ENCODE measurements at places on chromosomes 1 and 21.

- H3K27me3 ChIP-seq = no peaks in the 10 kb centered on the region
- DNase-seq = no peak
- no peaks in the 10 kb centered on the region for H3K36me3 ChIP-seq
- H3K4me3 ChIP-seq = no peak overlapping the region
Observed at GRCh38 chr1:205746757-205747412, 3.1 kb downstream of the NUCKS1 start.

DNA sequence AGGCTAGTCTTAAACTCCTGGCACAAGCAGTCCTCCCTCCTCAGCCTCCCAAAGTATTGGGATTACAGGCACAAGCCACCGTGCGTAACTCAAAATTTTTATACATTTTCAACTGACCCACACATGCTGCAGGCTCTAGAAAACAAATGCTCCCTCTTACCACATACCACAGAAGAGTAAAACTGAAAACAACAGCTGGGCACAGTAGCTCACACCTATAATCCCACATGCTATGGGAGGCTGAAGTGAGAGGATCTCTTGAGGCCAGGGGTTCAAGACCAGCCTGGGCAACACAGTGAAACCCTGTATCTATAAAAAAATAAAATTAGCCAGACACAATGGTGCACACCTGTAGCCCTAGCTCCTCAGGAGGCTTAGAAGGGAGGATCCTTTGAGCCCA lies 56.7 kb downstream of the AKT3 start:
- no peak overlapping the region for H3K27ac ChIP-seq
- H3K4me1 ChIP-seq = peaks cover 8% of the 10 kb centered on the region
- H3K27me3 ChIP-seq = no peaks in the 10 kb centered on the region
- no peaks in the 10 kb centered on the region for H3K36me3 ChIP-seq
- H3K4me3 ChIP-seq = no peak overlapping the region

DNA sequence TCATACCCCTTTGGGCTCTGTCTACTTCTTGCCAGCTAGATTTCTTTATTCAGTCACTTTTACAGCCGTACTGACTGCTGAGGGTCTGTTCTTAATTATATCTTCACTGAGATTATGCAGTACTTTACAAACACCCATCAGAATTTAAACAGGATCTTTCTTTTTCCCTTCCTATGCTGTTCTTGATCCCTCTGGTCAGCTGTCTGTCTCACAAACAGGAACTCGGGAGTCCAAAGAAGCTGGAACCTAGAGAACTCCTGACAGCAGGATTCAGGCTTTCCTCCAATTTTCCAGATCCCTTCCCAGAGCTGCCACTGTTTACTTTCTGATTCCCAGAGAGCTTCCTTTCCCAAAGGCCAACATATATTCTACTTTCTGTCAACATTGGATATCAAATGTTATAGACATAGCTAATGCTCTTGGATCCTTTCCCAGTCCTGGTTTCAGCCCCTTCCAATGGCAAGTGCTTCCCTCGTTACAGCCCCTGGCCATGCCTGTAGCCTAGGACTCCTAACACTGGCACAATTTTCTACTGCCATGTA lies 59.5 kb downstream of the ATP2B4 start:
- no peak overlapping the region for H3K27ac ChIP-seq
- DNase-seq = no peak
- no peaks in the 10 kb centered on the region for H3K27me3 ChIP-seq
- no peak overlapping the region for H3K4me3 ChIP-seq

- DNase-seq = no peak
- no peaks in the 10 kb centered on the region for H3K4me1 ChIP-seq
- H3K4me3 ChIP-seq = no peak overlapping the region
Observed at GRCh38 chr1:13482600-13482999, 31.2 kb downstream of the LRRC38 start.

- DNase-seq = no peak
- H3K4me3 ChIP-seq = no peak overlapping the region
- no peaks in the 10 kb centered on the region for H3K27me3 ChIP-seq
Observed at GRCh38 chr1:198927129-198927528, 288.3 kb downstream of the PTPRC start.

- no peaks in the 10 kb centered on the region for H3K36me3 ChIP-seq
- H3K27ac ChIP-seq = no peak overlapping the region
- H3K27me3 ChIP-seq = peaks cover 41% of the 10 kb centered on the region
- H3K4me3 ChIP-seq = no peak overlapping the region
Observed at GRCh38 chr1:37761416-37762095, 3.4 kb downstream of the EPHA10 start.

- H3K27ac ChIP-seq = no peak overlapping the region
- H3K36me3 ChIP-seq = peaks cover 55% of the 10 kb centered on the region
- no peak overlapping the region for H3K4me3 ChIP-seq
- H3K4me1 ChIP-seq = peaks cover 47% of the 10 kb centered on the region
- no peak for DNase-seq
Observed at GRCh38 chr1:226069811-226070489, 7.4 kb downstream of the H3-3A start.

GRCh38 chr1:44884746-44885145 lies 41.7 kb upstream of the PTCH2 start:
- no peak for DNase-seq
- no peak overlapping the region for H3K4me3 ChIP-seq
- no peaks in the 10 kb centered on the region for H3K27me3 ChIP-seq

DNA sequence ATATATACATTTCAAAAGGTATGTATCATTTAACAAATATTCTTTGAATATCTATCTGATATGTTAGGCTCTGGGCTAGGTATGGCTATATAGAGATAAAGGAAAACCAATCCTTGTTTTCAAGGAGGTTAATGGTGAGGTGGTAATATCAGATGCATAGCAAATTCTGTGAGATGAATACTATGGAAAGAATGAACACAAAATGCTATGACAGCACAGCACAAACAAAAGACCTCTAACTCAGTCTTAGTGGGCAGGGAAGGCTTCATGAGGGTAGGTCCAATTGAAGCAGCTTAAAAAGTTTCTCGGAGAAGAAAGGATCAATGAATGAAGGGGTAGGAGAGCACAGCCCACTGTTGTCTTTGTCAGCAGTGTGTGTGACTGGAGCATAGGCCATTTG lies 27.2 kb downstream of the FASLG start:
- H3K4me1 ChIP-seq = peaks cover 9% of the 10 kb centered on the region
- no peak overlapping the region for H3K27ac ChIP-seq
- H3K27me3 ChIP-seq = no peaks in the 10 kb centered on the region
- H3K36me3 ChIP-seq = no peaks in the 10 kb centered on the region

DNA sequence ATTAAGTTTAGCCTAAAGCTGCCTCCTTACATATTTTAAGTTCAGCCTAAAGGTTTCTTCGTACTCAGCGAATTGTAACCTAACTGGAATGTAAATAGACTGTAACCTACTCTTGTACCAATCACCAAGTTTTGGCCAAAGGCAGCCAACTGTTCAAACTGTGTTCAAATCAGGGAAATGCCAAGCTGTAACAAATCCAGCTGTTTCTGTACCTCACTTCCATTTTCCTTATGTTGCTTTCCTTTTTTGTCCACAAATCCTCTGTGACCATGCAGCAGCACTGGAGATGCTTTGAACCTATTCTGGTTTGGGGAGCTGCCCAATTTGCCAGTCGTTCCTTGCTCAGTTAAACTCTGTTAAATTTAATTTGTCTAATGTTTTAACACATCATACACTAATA lies 3.2 kb upstream of the APOBEC4 start:
- peaks cover 22% of the 10 kb centered on the region for H3K4me1 ChIP-seq
- no peaks in the 10 kb centered on the region for H3K27me3 ChIP-seq
- H3K36me3 ChIP-seq = no peaks in the 10 kb centered on the region
- no peak for DNase-seq
- H3K4me3 ChIP-seq = no peak overlapping the region

- no peaks in the 10 kb centered on the region for H3K4me1 ChIP-seq
- H3K27me3 ChIP-seq = no peaks in the 10 kb centered on the region
- H3K36me3 ChIP-seq = no peaks in the 10 kb centered on the region
- DNase-seq = peak; percentile 62
- H3K27ac ChIP-seq = no peak overlapping the region
- no peak overlapping the region for H3K4me3 ChIP-seq
Observed at GRCh38 chr1:54081306-54082270, 28.2 kb downstream of the TCEANC2 start.

GRCh38 chr1:153697191-153698019 lies 18.9 kb downstream of the NPR1 start:
- no peaks in the 10 kb centered on the region for H3K4me1 ChIP-seq
- peak overlapping the region; percentile 31 for H3K27ac ChIP-seq
- H3K4me3 ChIP-seq = no peak overlapping the region
- H3K27me3 ChIP-seq = no peaks in the 10 kb centered on the region
- no peaks in the 10 kb centered on the region for H3K36me3 ChIP-seq
